Osteoblast (primary cell): ENCODE measurements at places on chromosomes 7 and 10.
A peak's percentile ranks its signal among the peaks of the same experiment; 100 is the strongest.

- no peak for DNase-seq
- H3K4me3 ChIP-seq: peak overlapping the region; percentile 81
- H3K27ac ChIP-seq: peak overlapping the region; percentile 44
- H3K27me3 ChIP-seq: no peaks in the 10 kb centered on the region
These were observed 1.5 kb downstream of the MLLT10 start for GRCh38 chr10:21535494-21535965.

DNA sequence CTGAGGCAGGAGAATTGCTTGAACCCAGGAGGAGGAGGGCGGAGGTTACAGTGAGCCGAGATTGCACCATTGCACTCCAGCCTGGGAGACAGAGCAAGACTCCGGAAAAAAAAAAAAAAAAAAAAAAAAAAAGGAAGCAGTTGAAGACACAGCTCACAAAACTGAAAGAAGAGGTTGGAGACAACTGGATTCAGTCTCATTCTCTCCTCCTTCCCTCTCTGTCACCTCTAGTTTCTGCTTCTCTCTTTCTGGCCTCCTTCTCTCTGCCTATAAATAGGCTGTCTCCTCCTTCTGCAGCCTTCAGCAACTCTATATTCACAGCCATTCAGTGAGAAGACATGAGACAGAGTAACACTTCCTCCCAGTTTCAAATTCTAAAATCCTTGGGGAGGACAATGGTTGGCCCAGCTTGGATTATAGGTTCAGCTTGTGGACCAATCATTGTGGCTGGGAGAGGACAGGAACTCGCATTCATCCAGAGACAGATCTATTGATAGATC lies 125.6 kb upstream of the HABP2 start:
- H3K27ac ChIP-seq: no peak overlapping the region
- H3K4me1 ChIP-seq: no peaks in the 10 kb centered on the region
- DNase-seq: no peak
- H3K4me3 ChIP-seq: no peak overlapping the region

GRCh38 chr7:117679120-117679519 lies 194.1 kb downstream of the CTTNBP2 start:
- no peak for DNase-seq
- H3K27me3 ChIP-seq: no peaks in the 10 kb centered on the region
- no peak overlapping the region for H3K4me3 ChIP-seq

DNA sequence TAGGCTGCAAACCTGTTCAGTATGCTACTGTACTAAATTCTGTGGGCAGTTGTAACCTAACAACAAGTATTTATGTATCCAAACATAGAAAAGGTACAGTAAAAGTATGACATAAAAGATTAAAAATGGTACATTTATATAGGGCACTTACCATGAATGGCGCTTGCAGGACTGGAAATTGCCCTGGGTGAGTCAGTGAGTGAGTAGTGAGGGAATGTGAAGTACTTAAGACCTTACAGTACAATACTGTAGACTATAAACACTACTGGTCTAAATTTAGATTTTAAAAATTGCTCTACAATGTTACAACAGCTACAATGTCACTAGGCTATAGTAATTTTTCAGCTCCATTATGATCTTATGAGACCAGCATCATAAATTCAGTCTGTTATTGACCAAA lies 146.0 kb upstream of the GNAI1 start:
- no peak for DNase-seq
- H3K27ac ChIP-seq: peak overlapping the region; percentile 57
- no peaks in the 10 kb centered on the region for H3K27me3 ChIP-seq

DNA sequence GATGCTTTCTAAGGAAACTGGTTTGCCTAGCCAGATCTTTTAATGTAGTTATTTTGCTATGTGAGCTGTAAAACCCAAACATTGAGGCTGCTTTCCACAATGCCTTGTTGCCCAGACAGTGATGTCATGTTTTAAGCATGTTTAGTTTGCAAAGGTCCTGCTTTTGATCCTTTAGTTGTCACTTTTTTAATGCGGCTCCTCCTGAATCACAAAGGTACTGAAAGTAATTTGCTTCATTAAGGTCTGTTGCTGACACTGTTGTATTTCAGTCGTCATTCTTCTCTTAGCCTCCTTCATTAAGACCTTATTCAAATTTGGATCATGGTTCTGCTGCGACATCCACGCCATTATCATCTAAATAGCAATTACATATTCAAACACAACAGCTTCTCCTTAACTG lies 10.6 kb downstream of the RPA3 start:
- no peaks in the 10 kb centered on the region for H3K27me3 ChIP-seq
- H3K36me3 ChIP-seq: no peaks in the 10 kb centered on the region
- no peak overlapping the region for H3K4me3 ChIP-seq

DNA sequence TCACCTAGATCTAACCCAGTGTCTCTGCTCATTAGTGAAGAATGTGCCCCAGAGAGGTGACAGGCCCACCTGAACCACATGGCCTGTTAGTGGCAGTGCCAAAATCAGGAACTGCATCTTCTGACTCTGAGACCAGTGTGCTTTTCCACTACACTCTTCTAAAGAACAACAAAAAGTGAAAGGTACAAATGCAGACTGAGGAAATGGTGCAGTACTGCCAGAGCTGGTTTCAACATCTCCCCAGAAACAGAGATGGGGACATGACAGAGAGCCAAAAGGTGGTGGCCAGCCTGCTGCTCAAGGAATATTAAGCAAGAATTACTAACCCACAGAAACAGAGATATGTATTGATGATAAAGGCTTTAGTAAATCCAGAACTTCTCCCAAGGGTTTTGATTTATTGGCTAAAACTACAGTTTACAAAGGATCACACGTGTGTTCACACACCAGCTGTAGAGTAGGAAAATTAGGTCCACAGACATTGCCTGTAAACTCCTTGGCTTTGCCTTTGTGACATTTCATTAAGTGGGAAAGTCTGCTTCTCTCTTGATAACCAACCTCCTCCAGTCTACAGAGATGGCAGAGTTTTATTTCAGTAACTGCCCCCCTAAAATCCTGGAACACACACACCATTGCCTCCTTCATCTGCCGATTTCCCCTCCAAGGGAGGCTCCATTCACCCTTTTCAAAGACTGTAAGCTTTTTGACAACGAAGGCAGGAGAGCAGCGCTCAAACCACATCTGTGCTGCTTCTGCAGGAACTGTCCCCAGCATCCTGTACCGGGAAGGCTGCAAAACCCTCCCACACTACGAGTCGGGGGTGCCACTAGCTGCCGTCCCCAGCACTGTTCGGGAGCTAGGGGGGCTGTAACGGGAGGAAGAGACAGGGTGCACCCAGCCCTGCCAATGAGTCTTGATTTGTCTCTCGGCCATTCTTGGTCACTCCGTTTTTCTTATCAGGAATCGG lies 29.8 kb downstream of the GSDME start:
- H3K4me1 ChIP-seq: no peaks in the 10 kb centered on the region
- H3K27me3 ChIP-seq: no peaks in the 10 kb centered on the region
- H3K27ac ChIP-seq: no peak overlapping the region
- no peaks in the 10 kb centered on the region for H3K36me3 ChIP-seq
- H3K4me3 ChIP-seq: no peak overlapping the region
